Activated CD8-positive, alpha-beta memory T cell treated with anti-CD3 and anti-CD28 coated beads for 1 hour (primary cell): ENCODE measurements at places on chromosomes 4 and X.

- no peak for DNase-seq
Observed at GRCh38 chr4:109682875-109683274, 20.4 kb downstream of the CASP6 start.

- no peak for DNase-seq
Observed at GRCh38 chr4:110705440-110705782, 82.5 kb upstream of the PITX2 start.

- DNase-seq = no peak
Observed at GRCh38 chr4:162684371-162684700, 482.4 kb downstream of the NAF1 start.

DNA sequence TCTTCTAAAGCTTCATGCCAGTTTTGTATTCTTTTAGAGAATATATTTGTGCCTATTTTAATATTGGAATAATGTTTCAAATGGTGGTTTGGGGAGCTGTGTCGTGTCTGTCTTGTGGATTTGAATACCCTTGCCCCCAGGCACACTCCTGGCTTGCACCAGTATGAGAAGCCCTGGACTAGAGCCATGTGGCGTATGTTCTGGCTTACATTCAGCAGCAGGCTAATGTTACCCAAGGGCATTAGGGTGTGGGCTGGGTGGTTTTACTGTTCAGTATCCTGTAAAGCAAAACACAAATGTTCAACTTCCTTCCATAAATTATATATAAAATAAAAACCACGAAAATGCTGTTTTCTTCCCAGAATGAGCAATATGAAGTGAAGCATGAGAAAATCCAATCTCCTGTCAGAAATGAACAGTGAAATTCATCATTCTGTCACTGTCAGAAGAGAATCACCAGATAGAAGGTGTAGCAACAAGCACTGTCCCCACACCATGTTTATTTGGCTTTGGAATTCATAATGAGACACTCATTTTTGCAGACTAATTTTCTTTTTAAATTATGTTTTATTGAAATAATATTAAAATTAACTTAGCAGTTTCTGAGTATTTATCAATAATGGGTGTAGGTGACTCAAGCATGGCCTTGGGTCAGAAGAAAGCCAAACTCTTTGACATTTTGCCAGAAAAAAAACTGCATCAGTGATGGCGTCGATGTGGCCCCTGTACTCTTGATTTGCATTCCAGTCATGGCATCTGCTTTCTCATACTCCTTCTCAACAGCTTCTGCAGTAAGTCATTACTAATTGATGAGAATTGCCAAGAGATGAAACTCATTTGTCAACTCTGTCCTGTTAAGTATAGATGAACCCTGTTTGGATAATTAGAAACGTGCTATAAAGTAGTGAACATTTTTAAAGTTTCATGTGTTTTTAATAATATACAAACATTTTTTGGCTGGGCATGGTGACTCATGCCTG lies 43.8 kb downstream of the WWC2 start:
- DNase-seq = no peak
